ENCODE measurements at places on chromosomes 13 and 19.

DNA sequence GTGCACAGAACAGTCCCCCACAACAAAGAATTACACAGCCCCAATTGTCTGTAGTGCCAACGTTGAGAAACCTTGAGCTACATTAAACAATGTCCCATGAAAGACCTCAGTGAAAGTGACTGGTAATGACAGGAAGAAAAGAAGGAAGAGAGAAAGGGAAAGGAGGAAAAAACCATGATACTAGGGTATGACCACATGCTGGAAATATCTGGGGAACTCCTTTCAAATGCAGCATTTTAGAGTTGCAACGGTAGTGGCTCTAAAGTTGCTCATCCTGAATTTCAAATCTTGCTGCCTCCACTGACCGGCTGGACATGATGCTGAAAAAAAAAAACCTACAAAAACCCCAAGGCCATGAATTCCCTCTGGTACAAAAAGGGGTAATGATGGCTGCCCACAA, 26.5 kb downstream of the FPR3 start:
- no peak for DNase-seq

- no peak for DNase-seq
These were observed 988.6 kb downstream of the PCDH17 start for GRCh38 chr13:58620176-58620575.

- DNase-seq = no peak
These were observed 7.6 kb downstream of the COL4A1 start for GRCh38 chr13:110299283-110299840.

DNA sequence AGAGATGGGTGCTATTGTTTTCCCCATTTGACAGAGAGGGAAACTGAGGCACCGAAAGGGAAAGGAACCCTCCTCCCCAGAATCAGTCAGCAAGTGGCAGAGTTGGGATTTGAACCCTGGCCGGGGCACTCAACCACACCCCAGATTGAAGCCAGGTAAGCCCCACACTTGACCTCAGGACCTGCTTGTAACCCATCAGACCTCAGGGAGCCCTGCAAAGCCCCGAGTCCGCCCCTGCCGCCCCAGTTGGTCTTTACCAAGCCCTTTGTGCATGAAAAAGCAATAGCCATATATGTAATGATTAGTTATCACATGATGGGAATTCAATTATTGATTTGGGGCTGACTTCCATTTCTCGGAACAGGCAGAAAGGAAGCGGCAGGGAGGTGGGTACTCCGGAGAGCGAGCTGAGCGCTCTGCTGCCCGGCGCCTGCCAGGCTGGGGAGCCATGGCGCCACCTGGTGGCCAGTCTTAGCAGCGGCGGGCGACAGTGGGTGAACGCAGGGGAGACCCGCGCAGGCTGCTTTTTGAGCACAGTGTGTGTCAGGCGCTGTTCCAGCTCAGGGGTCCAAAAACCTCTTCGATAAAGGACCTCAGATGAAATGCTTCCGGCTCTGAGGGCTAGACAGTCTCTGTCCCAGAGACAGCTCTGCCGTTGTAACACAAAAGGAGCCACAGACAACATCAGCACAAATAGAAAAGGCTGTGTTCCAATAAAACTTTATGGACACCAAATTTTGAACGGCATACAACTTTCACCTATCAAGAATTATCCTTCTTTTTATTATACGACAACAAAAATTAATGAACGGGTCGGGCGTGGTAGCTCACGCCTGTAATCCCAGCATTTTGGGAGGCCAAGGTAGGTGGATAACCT, 82.9 kb upstream of the CACNA1A start:
- peak; percentile 77 for DNase-seq

DNA sequence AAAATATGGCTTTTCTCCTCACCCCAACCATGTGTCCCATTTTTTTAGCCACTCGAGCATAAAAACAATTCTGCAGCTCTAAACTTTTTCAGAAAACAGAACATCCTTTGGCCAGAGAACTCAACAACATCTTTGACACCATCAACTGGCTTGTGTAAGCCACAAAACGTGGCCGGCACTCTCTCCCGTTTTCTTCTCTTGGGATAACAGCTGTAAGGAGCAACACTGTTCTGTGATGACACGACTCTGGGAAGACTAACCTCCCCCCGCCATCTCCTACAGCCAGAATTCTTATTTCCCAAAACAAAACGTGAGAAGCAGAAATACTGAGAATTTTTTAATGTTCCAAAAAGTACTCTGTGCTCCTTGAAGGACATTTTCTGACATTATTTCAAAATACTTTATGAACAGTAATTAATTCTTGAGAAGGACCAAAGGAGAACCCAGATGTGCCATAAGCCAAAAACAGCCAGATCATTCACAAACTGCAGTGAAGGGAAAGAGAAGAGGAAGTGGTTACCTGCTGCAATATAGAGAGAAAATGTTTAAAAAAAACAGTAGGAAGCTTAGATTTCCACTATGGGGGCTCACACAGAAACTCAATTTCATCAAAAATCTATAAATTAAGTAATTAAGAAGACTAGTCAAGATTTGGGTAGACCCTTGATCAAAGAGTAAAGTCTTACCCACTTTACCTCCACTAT, 25.8 kb downstream of the COL4A1 start:
- DNase-seq = no peak

GRCh38 chr19:18756896-18757295, 34.2 kb downstream of the COMP start:
- no peak for DNase-seq

DNA sequence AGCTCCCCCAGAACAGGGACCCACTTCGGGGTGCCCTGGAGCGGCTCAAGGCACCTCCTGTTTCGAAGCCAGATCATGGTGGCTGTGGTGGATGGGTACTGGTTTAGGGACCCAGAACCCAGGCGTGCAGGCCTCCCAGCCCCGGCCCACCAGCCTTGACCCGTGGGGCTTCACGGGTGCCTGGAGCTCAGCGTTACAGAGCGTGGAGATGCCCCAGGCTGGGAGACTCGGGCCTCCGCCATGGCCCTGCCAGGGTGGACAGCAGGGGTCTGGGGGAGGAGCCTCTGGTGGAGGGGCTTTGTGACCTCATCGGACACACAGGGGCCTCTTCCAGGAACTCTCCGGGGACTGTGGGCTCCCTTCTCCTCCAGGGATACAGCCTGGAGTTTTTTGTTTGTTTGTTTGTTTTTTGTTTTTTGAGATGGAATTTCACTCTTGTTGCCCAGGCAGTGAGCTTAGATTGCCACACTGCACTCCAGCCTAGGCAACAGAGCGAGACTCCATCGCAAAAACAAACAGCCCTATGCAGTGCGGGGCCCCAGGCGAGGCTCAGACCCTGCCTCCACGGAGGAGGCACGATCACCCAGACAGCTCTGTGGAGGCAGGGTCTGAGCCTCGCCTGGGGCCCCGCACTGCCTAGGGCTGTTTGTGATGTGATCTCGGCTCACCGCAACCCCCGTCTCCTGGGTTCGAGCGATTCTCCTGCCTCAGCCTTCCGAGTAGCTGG, at the start of gene GARIN5B:
GARIN5B (minus strand) TSS at position 271 of the 727 bp plus-strand sequence; CDS start at position 77, 194 bp downstream.
- DNase-seq = no peak

DNA sequence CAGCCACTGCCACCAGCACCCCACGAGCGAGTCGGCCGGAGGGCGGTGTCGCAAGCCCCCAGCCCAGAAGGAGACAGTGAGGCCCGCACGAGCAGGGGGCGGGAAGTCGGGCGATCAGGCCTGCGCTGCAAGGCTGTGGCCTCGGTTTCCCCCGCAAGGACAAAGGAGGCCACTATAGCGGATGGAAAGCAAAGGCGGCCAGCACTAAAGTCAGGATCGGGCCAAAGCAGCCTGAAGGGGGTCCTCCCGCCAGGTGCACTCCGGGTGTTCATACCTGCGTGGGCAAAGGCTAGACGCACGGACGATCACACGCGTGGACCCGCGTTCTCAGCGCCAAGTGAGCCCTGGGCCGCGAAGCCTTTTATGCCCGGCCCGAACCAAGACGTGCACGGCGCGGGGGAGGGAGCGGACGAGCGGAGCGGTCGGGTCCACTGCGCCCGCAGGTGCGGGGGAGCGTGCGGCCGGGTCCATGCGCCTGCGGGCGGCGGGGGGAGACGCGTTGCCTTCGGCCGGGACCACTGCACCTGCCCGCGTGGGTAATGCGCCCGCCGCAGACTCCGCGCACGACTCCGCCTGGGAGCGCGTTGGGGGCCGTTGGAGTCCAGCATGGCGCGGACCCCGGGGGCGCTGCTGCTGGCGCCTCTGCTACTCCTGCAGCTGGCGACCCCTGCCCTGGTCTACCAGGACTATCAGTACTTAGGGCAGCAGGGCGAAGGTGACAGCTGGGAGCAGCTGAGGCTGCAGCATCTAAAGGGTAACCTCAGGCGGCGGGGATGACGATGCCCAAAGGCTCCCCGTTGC, at the start of the genes PRDX2 and THSD8:
PRDX2 (minus strand) TSS at position 335 of the 801 bp plus-strand sequence. CDS start 539 bp downstream, outside the sequence.
THSD8 (plus strand) TSS at position 604 of the 801 bp plus-strand sequence; CDS start at position 607, 3 bp downstream.
- peak; percentile 60 for DNase-seq

- no peak for DNase-seq
These were observed 697.0 kb downstream of the LIG4 start for GRCh38 chr13:107518292-107518691.

- no peak for DNase-seq
These were observed 188.8 kb downstream of the TUBA3C start for GRCh38 chr13:18992791-18993190.

GRCh38 chr19:18889949-18890745, 5.8 kb downstream of the CERS1 start:
- no peak for DNase-seq

GRCh38 chr13:55245005-55245644, 1895.6 kb upstream of the PRR20A start:
- DNase-seq = no peak

Data from tibial artery (tissue), 4 donors.